MG63 (cell line): ENCODE measurements at places on chromosomes 11 and 22. TPM values are rescaled to one million over a fixed set of nuclear protein-coding genes. Genes with fewer than 3 reads are reported as not detected.

CACNA1I gene
- total RNA-seq: not detected in 2 replicates

ELFN2 gene
- 0.07 TPM in 1 of 2 replicates, not detected in the other for total RNA-seq

ALKBH8 gene
- 5.5 and 7.0 TPM in 2 replicates for total RNA-seq

TYR gene
- total RNA-seq: not detected in 2 replicates

HEPHL1 gene
- total RNA-seq: not detected in 2 replicates

SAA1 gene
- total RNA-seq: not detected in 2 replicates

ANO9 gene
- total RNA-seq: not detected in 2 replicates

BTBD18 gene
- not detected in 2 replicates for total RNA-seq

PRG3 gene
- total RNA-seq: not detected in 2 replicates

UPK2 gene
- not detected in 2 replicates for total RNA-seq

HTR3A gene
- not detected in 2 replicates for total RNA-seq

E2F8 gene
- 1.9 TPM in 2 replicates for total RNA-seq

DDIAS gene
- 9.2 and 10.3 TPM in 2 replicates for total RNA-seq
